ENCODE measurements at places on chromosomes 3 and 15.

- no peak for DNase-seq
Measured at GRCh38 chr3:131036200-131036816, 9.6 kb downstream of the NEK11 start.

GRCh38 chr3:178583963-178584575 is 47.8 kb downstream of the KCNMB2 start:
- no peak for DNase-seq

DNA sequence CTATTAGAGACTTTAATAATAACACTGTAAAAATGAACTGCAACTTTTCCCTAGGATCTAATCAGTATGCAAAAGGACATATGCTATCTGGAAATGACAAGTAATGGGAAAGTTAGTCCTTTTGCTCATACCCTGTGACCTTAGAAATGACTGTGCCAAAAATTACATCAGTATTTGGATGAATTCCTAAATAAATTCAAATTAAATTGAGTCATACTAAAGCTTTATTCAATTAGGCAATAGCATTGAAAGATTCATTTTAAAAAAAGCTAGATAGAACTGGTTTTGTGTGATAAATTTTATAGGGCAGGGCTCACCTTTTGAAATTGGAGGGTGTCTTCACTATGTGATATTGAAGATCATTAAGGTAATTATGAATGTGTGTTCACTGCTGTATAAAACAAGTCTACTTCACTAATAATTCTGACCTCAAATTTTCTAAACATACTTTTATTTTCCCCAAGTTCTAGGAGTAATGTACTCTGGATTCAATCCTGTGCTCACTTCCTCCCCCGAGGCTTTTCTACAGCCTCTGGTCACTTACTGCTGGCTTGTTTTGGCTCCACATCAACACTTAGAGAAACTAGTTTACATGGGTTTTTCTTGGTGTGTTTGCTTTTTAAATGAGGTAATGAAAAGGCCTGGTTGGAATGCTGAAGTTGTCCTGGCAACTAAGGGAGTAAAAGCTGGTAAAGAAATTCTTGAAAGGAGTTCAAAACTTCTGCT is 44.4 kb upstream of the SPTSSB start:
- peak; percentile 49 for DNase-seq

DNA sequence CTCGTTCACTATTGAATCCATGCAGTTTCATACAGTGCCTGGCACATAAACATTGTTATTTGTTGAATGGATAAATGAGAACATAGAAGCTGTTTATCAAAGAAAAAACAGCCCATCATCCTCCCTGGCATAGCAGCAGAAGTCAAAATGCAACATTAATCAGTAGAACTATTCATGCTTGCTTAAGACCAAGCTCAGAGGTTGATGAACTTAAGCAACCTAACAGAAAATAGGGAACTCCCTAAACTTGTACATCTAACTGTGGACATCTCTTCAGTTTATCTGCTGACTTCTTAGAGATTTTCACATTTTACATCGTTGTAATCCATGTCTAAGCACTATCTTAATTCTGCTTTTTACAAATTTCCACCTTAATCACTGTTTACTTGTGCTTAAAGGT is 29.2 kb downstream of the SENP8 start:
- DNase-seq, result no peak

DNA sequence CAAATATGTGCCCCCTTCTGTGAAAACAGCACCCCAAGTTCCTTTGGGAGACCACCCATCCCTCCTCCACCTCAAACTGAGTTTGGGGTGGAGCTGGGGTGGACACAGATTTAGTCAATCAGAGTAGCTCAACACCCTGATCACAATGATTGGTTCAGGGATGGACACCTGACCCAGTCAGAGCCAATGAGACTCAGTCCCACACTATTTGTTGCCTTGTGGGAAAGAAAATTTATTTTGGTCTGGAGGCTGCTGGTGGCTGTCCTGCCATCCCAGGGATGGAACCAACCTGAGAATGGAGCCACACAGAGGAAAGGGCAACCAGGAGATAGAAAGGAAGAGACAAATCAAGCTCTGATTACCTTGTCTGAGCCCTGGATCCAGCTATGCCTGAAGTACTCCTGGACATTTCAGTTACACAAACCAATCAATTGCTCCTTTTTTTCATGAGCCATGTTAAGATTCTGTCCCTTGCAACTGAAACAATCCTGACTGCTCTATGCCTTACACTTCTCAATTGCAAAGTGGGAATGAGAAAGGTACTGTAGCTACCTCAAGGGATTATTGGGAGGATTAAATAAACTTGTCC is 10.6 kb downstream of the DNASE1L3 start:
- no peak for DNase-seq

DNA sequence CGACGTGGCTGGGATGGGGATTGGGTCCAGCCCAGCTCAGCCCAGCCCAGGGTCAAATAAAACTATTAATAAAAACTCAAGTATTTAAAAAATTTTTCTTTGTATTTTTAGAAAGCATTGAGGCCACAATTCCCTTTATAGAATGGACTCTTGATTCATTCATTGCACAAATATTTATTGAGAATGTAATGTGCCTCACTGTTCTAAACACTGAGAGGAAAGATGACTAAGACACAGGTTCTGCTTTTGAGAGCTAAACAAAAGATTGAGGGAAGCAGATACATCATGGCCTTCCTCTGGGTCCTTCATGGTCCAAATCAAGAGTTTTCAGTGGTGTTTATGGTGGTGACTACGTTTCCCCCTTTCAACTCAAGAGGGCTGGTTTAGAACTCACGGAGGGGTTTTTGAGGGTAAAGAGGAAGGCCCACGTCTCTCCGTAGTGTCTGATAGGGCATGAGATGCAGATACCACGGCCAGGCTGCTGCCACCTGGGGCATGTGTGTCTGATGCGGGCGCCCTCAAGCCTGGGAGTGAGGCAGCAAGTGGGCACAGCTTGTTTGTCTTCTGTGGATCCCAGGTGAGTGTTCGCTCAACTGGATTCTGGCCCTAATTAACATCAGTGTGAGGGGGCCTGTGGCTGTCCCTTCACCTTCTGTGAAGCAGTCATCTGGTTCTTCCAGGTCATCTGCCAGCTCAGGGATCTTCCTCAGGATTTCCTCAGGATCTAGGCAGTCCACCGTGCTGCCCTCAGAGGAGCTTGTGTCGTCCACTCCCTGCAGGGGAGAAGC is 73.5 kb upstream of the SCN5A start:
- peak; percentile 34 for DNase-seq

- DNase-seq, result no peak
Measured at GRCh38 chr15:68894208-68894607, 36.1 kb upstream of the SPESP1 start.

DNA sequence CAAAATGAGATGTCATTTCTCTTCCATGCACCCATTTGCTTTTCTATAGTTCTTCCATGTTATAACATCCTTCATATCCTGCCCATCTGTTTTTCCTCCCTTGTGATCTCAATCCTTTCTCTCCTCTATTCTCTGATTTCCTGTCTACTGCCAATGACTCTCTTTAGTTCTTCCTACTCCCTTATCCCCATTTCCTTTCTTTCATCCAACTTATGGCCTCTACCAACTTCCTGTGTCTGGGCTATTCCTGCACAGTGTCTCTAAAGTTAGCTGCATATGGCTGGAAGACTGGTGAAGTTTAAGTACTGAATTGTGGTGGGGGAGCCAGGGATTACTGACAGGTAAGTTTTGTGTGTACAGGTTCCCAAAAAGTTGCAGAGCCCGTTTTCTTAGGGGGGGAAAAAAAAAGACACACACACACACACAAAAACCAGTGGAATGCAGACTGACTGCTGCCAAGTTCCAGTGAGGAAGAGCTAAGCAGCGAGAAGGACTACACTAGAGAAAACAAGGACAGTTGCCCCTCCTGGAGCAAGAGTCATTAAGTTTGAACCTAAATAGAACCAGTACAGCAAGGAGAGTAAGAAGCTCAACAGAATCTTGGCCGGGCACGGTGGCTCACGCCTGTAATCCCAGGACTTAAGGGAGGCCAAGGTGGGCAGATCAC is 28.8 kb downstream of the XRN1 start:
- DNase-seq, result no peak

GRCh38 chr3:68977486-68978167 is 35.9 kb downstream of the EOGT start:
- no peak for DNase-seq

GRCh38 chr3:45596290-45596791 is 1.8 kb downstream of the LIMD1 start:
- DNase-seq, result no peak

- peak; percentile 48 for DNase-seq
Measured at GRCh38 chr15:99306694-99307338, 55.5 kb downstream of the LRRC28 start.

DNA sequence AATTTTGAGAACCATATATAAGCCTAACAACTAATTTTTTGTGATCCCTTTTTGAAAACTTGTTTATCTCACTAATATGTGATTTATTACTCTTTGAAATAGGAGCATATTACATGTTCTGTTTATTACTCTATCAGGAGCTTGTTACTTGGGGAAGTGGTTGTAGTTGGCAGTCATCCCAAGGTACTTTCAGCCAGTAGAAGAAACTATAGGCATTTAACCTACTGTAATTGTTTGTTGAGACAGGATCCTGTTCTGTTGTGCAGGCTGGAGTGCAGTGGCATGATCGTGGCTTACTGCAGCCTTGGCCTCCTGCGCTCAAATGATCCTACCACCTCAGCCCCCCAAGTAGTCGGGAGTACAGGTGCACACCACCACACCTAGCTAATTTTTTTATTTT is 195.6 kb downstream of the TCF12 start:
- DNase-seq, result no peak

DNA sequence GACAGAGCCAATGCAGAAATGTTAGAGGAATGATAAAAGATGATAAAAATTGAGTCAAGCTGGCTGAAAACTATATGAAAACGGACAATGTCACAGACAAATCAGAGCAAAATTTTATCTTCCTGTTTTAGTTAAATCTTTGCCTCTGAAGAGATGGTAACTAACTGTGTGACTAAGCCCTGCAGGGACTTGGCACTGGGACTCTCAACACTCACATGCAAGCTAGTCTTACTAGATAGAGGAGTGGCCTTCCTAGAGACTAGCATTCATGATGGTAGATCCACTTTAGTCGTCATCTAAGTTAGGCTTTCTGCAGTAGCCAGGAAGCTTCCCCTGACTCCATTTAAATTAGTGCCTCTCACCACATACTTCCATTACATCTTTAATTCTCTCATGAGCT is 4.1 kb downstream of the CCDC191 start:
- no peak for DNase-seq

- DNase-seq, result no peak
Measured at GRCh38 chr3:105042586-105042985, 324.1 kb upstream of the ALCAM start.

DNA sequence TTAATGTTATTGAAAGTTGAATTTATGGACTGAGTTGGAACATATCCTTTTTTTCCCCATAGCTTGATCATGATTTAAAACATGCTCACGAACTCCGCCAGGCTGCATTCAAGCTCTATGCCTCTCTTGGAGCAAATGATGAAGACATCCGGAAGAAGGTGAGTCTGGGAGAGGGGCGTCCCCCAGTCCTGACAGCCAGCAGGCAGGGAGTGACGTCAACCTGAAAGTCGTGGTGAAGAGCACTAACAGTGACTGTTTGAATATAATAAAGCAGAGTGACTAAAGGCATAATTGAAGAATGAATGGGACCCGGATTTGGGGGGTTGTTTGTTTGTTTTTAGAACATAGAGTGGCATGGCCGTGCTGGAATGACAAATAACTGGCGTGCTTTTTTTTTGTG is 57.9 kb downstream of the ARMC8 start:
- DNase-seq, result no peak

DNA sequence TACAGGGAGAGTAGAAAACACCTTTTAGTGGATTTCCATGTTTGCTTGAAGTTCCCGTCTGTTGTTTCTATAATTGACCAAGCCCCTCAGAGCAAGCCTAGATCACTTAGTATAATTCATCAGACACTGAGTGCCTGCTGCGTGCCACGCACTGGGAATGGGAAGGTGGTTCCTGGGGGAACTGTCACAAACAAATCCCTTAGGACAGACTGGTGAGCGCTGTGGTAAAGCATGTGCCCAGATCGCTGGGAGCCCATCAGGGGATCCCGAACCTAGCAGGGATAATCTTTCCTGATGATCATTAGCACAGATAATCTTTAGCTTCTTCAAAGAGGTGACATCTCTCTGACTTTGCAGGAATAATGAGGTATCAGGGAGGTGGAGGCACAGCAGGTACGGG is 9.6 kb downstream of the MRPS11 start:
- no peak for DNase-seq

DNA sequence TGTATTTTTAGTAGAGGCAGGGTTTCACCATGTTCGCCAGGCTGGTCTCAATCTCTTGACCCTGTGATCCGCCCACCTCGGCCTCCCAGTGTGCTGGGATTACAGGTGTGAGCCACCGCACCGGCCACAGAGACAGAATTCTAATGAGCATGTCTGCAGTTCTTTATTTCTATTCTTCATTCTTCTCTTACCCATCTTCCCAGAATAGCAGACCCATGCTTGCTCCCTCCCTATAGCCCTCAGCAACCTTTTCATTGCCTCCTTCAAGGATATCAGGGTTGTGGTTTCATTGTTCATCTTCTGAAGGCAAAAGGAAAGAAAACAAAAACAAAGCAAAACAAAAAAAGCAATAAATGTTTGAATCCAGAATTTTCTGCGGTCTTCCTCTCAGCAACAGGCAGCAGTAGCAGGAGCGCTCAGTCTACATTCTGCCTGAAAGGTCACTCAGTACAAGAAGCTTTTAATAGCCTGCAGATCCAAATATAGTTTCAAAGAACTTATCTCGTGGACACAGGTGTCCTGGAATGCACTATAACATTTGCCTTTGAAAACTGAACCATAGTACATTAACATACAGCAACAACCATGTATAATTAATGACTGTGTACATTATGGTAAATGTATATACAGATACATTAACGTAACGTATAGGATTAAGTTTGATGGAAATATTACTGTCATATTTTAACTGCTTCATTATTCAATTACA is at the start of gene SMCO1:
TSS of gene SMCO1 (minus strand) at position 434 of the 709 bp plus-strand sequence. CDS start at position 297, 137 bp downstream.
- DNase-seq, result no peak

- no peak for DNase-seq
Measured at GRCh38 chr3:43203022-43203421, 83.3 kb upstream of the SNRK start.

GRCh38 chr15:52716536-52716935 is 37.3 kb upstream of the ATOSA start:
- DNase-seq, result no peak

DNA sequence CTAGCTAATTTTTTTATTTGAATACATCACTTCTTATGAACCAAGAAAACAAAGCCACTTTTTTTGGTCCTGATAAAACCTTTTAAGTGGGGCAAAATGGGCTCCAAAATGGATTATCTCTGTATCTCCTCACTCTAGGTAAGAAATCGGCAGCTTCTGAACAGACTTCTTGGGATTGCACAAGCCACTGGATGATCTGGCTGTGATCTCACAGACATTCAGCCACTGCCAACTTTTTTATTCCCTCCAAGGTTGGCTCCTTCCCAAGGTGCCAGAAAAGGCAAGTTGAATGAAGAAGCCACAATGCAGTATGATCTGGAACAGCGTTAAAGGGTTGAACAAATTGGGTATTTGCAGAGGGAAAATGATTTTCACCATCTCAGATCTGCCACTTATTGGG is 73.2 kb downstream of the PRICKLE2 start:
- DNase-seq, result no peak

DNA sequence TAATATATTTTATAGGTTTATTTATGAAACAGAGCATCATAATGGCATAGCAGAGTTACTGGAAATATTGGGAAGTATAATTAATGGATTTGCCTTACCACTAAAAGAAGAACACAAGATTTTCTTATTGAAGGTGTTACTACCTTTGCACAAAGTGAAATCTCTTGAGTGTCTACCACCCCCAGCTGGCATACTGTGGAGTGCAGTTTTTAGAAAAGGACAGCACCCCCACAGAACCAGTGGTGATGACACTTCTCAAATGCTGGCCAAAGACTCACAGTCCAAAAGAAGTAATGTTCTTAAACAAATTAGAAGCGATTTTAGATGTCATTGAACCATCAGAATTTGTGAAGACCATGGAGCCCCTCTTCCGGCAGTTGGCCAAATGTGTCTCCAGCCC is 58.1 kb downstream of the DNAH1 start:
- DNase-seq, result no peak

Data from SJSA1 (cell line).